GM12892 (cell line): ENCODE measurements at places on chromosomes 12 and 14.
A peak's percentile ranks its signal among the peaks of the same experiment; 100 is the strongest.

DNA sequence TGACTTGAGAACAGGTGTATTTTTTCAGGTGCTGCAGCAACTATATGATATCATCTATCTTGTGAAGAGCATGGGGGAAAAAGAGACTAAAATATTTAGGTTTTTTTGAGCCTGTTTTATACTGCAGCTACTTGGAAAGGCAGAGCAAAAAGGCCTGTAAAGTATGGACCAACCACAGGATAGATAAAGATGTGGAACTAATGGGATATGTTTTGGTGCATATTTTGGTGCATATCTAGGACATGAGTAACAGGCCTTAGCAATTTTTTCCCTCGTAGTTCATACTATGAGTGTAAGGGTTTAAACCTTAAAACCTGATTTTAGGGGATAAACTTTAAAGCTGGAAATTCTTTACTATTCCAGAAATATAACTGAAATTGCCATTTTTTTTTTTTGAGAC is 6.0 kb upstream of the GTSF1 start:
- DNase-seq: no peak

GRCh38 chr12:99766408-99766807 is 118.9 kb downstream of the GARIN6 start:
- no peak for DNase-seq

DNA sequence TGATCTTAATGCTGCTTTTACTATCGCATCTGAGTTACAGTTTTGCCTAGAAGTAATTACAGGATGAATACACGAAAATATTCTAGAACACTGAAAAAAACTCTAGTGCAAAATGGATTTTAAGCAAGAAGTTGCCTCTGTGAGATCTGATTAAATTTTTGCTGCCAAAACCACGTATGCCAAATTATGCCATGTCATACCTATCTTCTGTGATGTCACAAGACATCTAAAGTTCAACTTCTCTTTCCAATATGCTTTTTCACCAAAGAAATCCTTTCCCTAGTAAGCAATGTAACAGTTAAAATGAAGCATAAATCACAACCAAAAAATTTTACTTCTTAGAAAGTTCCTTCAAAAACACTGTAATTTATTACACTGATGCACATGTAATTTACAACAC is 39.6 kb downstream of the HECTD4 start:
- no peak for DNase-seq

- DNase-seq: no peak
These were observed 290.6 kb downstream of the EGLN3 start for GRCh38 chr14:33660248-33660647.

DNA sequence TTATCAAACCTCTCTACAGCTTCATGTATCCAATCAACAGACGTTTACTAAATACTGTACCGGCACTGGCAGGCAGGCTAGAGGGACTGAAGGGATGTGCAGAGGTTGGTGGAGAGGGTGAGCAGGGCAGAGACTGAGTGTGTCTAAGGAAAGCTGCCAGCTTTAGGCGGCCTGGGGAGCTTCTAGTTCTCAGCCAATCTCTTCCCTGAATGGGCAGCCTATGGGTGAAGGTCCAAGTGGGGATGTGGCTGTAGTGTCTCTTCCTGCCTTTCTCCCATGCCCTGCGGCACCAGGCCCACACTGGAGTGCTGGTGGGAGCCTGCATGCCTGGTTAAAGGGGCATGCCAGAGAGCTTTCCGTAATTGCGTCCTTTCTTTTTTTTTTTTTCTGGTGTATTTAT is 239.8 kb downstream of the CACNA1C start:
- no peak for DNase-seq

- DNase-seq: peak; percentile 44
These were observed at the start of gene PKP2 for GRCh38 chr12:32896432-32897280. TSS of gene PKP2 (minus strand) at chr12:32896777. CDS start at chr12:32896731, 46 bp downstream.
